Bronchial epithelial cell (primary cell): ENCODE measurements at places on chromosomes 2 and 18.
A peak's percentile ranks its signal among the peaks of the same experiment; 100 is the strongest.

GRCh38 chr2:64837116-64837731, 152.0 kb upstream of the SLC1A4 start:
- DNase-seq, result peak; percentile 90

DNA sequence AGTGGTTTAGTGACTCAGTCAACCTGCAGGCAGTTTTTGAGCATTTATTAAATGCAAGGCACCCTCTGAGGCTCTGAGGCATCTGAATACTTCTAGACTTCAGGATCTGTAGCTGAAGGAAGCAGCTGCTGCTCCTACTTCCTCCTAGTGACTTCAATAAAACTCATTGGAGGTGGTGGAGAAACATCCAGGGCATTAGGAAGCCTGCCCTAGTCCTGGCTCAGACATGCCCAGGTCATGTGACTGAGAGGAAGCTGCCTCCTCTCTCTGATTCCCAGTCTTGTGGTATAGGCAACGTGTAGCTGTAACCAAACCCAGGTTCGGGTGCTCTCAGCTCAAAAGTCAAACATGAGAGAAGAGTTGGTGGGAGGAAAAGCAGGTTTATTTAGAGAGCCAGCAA, 287.2 kb upstream of the GYPC start:
- peak; percentile 23 for DNase-seq

- DNase-seq, result no peak
Observed at GRCh38 chr18:8742387-8743361, 37.3 kb downstream of the MTCL1 start.

GRCh38 chr2:17035010-17035409, 369.4 kb upstream of the CYRIA start:
- DNase-seq, result peak; percentile 90

GRCh38 chr2:7201851-7202250, 284.6 kb downstream of the RNF144A start:
- no peak for DNase-seq
